Dermis blood vessel endothelial cell (primary cell): ENCODE measurements at places on chromosomes 7 and 10. TPM values are rescaled to one million over a fixed set of nuclear protein-coding genes. Genes with fewer than 3 reads are reported as not detected.

Gene LIPK
- total RNA-seq, result not detected in 2 replicates

Gene LIPM
- total RNA-seq, result not detected in 2 replicates

Gene WDFY4
- total RNA-seq, result 0.34 and 2.1 TPM in 2 replicates

Gene ABCC2
- 0.79 and 1.5 TPM in 2 replicates for total RNA-seq

Gene GRM8
- 0.09 TPM in 1 of 2 replicates, not detected in the other for total RNA-seq

Gene ACTR3C
- 8.9 and 9.5 TPM in 2 replicates for total RNA-seq

Gene NPC1L1
- total RNA-seq, result not detected in 2 replicates

Gene LEP
- not detected in 2 replicates for total RNA-seq

Gene PPP1R17
- not detected in 2 replicates for total RNA-seq

Gene CYP17A1
- total RNA-seq, result not detected in 2 replicates

Gene NRCAM
- 9.2 and 16.0 TPM in 2 replicates for total RNA-seq

Gene FRAT1
- 5.4 and 6.6 TPM in 2 replicates for total RNA-seq

Gene ITGA8
- total RNA-seq, result 0.23 and 0.34 TPM in 2 replicates

Gene IDI2
- total RNA-seq, result not detected in 2 replicates

Gene OPN4
- total RNA-seq, result not detected in 2 replicates

Gene NXPH1
- total RNA-seq, result not detected in 2 replicates

Gene PLEKHA8
- 19.1 and 22.8 TPM in 2 replicates for total RNA-seq

Gene CALN1
- total RNA-seq, result 0.17 and 2.5 TPM in 2 replicates

Gene AIMP2
- 61.3 and 62.3 TPM in 2 replicates for total RNA-seq

Gene STAG3
- 0.17 and 0.23 TPM in 2 replicates for total RNA-seq

Gene FRMPD2
- total RNA-seq, result under 0.01 and 0.28 TPM in 2 replicates

Gene PLEKHS1
- total RNA-seq, result not detected in 2 replicates

Gene DYNC1I1
- total RNA-seq, result 12.0 and 15.1 TPM in 2 replicates

Gene MICALL2
- total RNA-seq, result 14.4 and 19.1 TPM in 2 replicates

Gene IFIT2
- total RNA-seq, result 9.6 and 23.7 TPM in 2 replicates

Gene EIF4H
- 305 and 481 TPM in 2 replicates for total RNA-seq
